ENCODE measurements at places on chromosomes 12 and 14.

DNA sequence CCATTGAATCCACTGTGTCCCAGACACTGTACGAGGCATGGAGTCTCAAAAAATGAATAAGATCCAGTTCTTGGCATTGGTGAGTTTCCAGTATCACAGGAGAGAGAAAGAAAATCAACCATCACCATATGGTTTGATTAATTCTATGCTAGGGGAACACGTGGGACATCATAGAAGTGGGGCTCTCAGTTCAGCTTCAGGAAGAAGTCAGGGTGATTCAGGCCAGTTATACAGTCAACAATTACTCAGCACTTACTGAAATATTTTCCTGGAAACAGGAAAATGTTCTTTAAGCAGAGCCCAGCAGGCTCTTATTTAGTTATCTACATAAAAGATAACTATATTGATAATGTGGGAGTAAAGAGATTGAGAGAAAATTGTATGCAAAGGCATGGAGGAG lies 407.2 kb downstream of the NOVA1 start:
- DNase-seq = no peak

DNA sequence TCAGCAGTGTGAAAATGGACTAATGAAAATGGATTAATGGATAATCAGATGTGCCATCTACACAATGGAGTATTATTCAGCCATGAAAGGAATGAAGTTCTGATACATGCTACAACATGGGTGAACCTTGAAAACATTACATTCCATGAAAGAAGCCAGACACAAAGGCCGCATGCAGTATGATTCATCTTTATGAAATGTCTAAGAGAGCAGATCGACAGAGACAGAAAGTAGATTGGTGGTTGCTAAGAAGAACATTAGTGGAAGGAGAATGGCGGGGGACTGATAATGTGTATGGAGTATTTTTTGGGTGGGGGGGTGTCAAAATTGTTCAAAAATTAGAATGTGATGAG lies 47.3 kb downstream of the PRKAB1 start:
- DNase-seq = no peak

GRCh38 chr12:53974084-53975063 lies at the start of gene HOTAIR:
TSS of gene HOTAIR (minus strand) at chr12:53974954.
- no peak for DNase-seq

- no peak for DNase-seq
Measured at GRCh38 chr14:56271970-56272369, 153.8 kb downstream of the PELI2 start.

GRCh38 chr14:50778721-50779483 lies 52.1 kb downstream of the NIN start:
- no peak for DNase-seq

GRCh38 chr12:24724814-24725213 lies 224.1 kb downstream of the BCAT1 start:
- no peak for DNase-seq

- no peak for DNase-seq
Measured at GRCh38 chr14:36661506-36662257, at the start of gene PAX9. TSS of gene PAX9 (plus strand) at chr14:36661860. CDS start at chr14:36662090, 230 bp downstream.

- DNase-seq = no peak
Measured at GRCh38 chr12:79532907-79533288, 157.9 kb downstream of the PAWR start.

DNA sequence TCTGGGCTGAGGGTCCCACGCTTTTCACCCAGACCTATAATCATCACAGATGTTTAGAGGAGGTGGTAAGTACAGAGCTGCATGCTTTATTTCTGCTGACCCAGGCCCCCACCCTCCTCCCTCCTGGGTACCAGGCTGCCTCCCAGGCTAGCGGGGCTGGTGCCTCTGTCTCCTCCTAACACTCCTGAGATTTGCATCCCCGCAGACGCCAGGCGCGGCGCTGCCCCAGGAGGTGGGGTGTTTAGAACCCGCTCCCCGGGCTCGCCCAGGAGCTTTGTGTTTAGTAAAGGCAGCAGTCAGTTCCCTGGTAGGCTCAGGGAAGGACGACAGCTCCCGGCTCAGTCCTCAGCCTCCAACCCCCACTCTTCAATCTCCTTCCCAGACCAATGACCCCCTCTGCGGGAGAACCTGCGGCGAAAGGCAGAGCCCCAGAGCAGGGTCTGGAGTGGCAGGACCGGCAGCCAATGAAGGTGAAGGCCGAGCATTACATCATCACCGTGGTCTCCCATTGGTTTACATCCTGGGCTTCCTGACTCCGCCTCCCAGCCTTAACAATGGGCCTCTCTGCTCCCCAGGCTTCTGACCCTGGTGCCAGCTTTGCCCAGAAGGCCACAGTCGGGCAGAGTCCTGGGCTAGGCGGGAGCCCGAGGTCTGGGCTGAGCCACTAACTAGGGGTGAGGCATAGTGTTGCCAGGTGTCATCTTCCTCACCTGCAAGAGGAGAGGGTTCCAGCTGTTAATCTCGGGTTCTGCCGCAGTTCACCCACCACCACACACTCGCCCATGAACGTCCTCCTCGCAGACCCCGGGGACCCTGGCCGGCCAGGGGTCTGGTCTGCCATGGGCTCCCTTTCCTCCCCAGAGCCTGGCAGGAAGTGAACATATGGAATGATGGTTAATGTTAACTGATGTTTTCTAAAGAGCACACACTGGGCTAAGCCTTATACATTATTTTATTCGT lies 57.5 kb downstream of the CALM1 start:
- no peak for DNase-seq

DNA sequence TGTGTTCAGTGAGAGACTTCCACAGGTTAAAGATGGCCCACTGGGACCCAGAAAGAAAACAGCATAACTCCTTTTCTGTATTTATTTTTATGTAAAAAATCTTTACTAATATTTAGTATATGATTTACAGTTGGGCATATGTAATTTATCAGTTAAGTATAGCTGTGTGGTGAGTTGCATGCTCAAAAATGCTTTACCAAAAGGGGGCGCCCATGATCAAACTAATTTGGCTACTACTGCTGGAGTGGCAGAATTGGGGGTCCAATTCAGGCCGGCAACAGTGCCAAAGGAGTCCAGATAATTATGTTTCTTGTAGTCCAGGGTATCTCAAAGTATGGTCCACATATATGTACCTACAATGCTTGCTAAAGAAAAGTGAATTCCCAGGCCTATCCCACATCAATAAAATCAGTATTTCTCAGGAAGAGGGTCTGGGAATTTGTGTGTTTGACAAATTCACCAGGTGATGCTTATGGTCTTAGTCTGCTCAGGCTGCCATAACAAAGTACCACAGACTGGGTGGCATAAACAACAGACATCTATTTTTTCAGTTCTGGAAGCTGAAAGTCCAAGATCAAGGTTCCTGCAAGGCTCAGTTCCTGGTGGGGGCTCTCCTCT lies 152.0 kb downstream of the KTN1 start:
- peak; percentile 61 for DNase-seq

- no peak for DNase-seq
Measured at GRCh38 chr12:68800294-68800693, 7.7 kb upstream of the MDM2 start.

DNA sequence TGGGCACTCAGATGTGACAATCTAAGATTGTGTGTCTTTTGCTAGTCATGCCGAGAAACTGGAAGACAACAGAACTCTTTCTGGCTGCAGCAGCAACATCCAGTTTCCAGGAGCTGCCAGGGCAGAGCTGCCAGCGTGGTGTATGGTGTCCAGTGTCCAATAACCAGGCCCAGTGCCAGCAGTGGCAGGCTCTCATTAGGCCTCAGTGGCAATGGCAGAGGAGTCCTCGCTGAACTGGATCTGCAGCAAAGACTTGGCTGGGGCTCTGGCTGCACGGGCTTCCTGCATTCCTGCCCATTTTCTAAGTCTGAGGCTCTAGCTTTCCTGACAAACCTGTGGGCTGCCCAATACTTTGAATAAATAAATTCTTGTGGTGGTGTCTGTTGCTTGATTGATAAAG lies 26.2 kb upstream of the PPM1A start:
- DNase-seq = no peak

GRCh38 chr12:15726027-15726877 lies 62.9 kb downstream of the EPS8 start:
- no peak for DNase-seq

- no peak for DNase-seq
Measured at GRCh38 chr12:10563966-10564365, 49.4 kb downstream of the MAGOHB start.

Measured in CD8-positive, alpha-beta T cell (primary cell).